Stimulated activated CD4-positive, alpha-beta T cell treated with anti-CD3 and anti-CD28 coated beads, Interleukin-2, amount 100 ng/mL, for 24 hours (primary cell): ENCODE measurements at places on chromosomes 2 and 18.

- no peak for DNase-seq
Measured at GRCh38 chr18:70907673-70908072, 618.8 kb downstream of the SOCS6 start.

DNA sequence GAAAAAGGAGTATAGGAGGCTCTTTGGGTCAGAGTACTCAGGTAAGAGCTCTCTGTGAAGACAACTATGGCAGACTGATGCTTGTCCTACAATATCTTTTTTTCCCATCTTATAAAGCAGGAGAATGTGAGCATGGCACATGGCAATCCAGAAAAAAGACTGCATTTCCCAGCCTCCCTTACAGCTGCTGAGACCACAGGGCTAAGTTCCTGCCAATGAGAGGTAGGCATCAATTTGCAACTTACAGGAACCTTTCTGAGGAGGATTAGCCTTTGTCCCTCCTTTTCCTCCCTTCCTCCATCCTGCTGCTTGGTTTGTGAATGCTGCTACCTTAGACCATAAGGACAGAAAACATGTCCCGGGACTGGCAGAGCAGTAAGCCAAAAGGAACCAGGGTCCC lies 37.8 kb upstream of the ST8SIA5 start:
- no peak for DNase-seq

DNA sequence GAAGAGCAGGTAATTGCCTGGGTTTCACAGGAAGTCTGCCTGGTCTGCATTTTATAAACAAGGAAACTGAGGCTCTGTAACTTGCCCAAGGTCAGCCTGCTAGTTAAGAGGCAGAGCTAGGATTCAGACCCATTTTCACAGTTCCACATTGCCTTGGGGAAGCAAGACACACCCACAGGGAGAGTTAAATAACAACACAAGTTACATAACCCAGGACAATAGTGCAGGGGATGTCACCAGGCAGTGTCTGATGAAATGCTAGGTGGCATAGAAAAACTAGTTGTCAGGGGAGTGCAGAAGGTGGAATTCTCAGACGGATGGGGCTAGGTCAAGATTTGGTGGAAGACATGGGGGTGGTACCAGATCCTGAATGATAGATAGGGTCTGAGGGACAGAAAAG lies 69.7 kb downstream of the PRKCE start:
- no peak for DNase-seq

DNA sequence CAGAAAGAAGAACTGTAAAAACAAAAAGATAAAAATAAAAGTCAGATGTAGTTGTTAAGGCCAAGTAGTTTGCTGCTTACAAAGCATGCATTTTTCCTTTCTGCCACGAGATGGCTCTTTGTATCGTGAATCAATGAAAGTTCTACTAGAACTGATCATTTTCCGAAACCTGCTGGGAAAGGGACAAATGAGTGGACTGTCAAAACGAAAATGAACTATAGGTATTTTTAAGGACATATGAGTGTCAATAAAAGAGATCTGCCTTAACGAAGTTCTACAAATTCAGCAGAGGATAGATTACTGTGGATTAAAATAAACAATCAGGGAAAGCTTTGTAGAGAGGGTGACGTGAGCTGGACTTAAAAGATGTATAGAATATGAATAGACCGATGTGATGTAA lies 15.0 kb upstream of the ELOA2 start:
- no peak for DNase-seq

GRCh38 chr2:235690082-235690808 lies 196.4 kb downstream of the AGAP1 start:
- DNase-seq = no peak

DNA sequence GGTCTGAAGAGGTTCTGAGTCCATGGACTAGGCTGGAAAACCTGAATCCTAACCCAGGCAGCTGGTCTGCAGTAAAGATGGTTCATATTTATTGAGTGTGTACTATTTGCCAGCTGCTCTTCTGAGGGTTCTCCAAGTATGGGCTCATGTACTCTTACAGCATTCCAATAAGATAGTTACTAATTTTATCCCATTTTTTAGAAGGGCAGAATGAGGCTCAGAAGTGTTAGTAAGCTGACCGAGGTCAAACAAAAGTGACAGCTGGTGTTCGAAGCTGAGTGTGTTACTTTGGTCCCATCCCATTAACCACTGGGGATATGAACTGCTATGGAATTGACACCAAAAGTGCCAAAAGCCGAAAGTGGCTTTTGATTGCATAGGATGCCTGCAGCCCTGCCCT lies 76.9 kb downstream of the CABLES1 start:
- no peak for DNase-seq

DNA sequence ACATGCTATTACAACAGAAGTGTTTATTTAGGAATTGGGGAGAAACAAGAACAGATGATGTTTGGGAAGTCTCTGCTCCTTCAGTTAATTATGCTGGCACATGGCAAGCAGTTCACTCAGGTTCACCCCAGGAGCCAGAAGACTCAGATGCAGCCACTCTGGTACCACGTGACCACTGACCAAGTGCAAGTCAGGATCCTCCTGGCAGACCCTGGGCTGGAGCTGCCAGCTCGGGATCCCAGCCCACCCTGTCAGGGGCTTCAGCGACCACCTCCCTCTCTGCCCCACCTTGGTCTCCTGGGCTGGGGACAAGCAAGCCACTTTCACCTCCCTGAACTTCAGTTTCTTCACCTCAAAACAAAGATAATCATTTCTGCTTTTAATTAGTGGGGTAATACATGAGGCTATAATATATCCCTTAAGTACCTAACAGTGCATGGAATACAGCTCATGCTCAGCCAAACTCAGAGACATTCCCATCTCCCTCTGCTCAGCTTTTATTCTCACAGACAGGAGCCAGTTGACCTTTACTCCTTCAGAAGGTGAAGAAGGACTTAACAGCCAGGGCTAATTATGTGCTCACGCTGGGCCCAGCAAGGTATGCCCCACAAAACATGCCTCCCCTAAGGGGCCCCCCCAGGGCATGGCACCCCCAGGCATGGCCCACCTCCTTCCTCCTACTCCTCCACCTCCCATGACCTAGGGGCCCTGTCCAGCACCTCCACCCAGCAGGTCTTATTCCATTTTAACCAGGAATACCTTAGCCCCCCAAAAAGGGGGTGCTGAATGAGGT lies 11.8 kb downstream of the CRACDL start:
- no peak for DNase-seq

DNA sequence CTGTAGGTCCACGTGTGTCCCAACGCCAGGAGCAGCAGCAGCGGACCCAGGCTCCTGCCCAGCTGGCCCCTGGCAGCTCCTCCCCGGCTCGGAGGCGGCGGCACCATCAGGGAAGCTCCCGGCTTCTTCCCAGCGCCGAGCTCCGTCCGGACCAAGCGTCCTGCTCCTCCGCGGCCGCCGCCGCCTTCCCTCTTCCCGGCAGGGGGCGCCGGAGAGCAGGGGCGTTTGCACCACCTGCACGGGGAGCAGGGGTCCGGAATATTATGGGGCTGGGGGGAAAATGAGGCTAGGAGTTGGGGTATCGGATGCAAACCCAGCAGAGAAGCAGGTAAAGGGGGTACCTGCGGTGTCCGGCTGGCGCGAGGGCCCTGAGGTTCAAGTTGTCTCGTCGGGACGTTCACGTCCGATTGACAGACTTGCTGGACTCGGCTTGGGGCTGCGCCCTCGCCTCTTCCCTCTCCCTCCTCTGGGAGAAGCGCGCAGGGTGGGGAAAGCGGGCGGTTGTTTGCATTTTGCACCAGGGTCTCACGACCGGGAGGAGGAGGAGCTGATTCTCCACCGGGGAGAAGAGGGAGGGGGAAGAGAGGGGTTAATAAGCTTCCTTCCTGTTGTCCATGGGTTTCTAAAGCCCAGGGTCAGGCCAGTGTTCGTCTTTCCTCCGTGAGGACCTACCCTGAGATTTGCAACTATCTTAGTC lies at the start of gene CCBE1:
Gene CCBE1 (minus strand): TSS at position 188 of the 697 bp plus-strand sequence.
- peak; percentile 75 for DNase-seq

DNA sequence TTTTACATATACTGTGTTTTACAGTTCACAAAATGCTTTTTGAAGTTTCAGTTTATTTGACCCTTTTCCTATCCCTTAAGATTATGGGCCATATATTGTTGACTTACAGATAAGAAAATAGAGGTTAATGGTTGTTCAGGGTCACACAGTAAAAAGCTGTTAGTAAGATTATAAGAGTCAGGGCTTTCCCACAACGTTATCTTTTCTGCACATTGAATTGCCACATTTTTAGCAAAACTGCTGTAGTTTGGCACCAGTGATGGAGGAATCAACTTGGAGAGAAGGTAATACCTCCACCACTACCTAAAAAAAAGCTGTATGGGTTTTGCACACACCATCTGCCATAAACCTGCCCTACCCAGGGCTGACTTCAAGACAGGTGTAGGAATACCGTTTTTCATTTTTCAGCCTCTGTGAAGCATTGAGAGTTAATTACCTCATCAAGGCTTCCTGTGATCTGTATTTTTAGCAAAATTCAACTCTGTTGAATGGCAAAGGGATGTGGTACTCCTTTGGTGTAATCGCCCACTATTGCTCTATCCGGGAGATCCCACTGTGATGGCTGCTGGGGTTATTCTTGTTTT lies 5.0 kb downstream of the SOWAHC start:
- DNase-seq = no peak

DNA sequence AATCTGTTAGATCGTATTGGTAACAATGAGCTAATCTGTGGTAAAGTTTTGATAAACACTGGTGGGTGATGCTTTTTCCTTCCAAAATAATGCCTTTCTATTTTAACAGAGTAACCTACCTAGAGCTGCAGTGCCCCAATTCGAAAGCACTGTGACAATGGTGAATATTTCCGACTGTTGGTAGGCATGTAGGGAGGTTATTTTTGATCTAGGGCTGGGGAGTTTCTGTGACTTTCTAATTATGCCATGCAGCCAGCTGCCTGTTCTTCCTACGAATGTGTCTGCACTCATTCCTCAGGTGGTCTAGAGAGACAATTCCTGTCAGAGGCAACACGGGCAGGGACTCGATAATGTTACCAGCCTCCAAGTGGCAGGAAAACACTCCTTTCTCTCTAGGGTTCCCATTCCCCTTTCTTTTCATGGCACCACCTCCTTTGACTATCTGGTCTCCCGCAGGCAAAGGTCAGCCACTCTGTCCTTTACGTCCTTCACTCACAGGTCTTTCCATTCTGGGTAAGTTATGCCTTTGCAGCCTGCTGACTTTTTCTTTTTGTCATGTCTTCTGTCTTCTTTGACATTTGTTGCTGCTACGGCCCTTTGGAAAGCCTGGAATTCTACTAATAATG lies 167.2 kb upstream of the MGAT5 start:
- no peak for DNase-seq

DNA sequence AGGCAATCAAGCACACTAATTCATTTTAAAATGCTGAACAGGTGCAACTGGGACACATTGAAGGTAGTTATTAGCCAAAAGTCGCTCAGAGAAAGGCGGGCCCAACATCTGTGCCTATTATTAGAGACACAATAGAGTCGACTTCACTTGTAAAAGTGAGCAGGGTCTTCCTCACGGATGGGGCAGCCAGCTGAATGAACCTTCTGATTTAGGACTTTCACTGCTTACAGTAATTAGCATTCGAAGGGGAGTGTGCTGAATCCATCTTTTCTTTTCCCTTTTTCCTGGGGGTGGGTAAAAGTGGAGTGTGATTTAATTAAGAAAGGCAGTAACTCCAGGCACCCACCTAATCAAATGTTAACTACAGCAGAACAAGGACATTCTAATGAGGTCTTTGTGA lies 677.7 kb downstream of the DCDC2C start:
- no peak for DNase-seq

DNA sequence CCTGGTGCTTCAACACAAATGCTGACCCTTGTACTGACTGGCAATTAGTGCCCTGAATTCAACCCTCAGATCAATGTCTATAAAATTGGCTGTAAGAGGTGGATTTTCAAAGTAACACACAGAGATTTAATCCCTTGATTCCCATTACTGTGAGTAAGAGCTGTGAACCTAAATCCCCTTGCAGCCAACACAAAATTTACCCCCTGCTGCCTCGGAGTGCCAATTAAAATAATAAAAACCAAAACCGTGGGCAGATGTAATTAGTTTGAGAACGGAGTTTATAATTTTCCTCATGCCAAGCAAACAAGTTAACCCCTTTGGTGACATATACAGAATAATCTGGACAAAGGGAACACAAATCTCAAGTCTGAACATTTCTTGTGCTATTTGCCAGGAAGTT lies 55.8 kb upstream of the REV1 start:
- DNase-seq = no peak

- DNase-seq = no peak
Measured at GRCh38 chr2:52356556-52356955, 1324.6 kb upstream of the NRXN1 start.

DNA sequence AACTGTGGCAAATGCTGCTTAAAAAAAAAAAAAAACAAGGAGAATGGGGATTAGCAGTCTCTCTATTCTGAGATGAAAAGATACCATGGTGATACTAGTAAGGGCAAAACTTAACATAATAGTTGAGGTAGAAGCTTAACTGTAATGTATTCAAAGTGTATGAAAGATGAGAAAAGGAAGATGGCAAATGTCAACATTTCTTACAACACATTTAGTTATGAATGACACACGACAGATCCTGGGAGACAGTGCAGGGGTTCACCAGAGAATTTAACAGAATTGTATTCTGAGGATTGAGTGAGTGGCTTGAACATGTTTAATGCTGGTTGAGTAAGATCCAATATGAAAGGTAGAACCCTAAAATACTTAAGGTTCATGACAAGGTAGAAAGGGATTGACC lies 52.7 kb downstream of the CUL3 start:
- DNase-seq = no peak
